Retina (tissue), 1 donor: ENCODE measurements at places on chromosomes 16 and 17.

GRCh38 chr16:57977418-57978069, 6.6 kb upstream of the CNGB1 start:
- no peak for DNase-seq

GRCh38 chr17:34609210-34609609, 29.8 kb downstream of the TMEM132E start:
- DNase-seq, result no peak

DNA sequence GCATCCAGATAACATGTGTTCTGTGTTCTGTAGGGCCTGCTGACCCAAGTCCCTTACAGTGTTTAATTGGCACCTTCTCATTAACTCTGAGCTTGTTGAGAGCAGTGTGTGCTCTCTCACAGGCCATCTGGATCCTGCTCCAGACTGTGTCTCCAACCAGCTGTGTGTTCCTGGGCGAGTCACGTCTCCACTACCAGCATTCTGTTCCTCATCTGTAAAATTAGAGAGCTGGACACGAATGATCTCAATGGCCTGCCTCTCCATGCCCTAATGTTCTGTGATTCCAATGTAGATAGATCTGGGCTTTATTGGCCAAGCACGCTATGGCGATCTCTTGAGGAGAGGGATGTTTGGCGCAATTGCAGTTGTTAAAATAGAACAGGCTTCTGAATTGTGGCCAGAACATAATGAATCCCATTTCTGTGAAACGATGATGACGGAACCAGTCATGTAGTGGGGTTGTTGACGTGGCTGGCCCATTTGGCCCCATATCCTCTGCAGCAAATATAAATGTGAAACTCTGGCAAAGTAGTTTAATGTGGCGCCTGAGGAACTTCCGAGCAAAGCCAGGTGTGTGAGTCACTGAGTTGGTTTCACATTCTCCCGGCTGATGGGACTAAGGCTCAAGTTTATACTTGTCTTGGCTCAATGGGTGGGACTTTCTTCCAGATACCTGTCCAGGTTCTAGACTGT, 22.2 kb downstream of the TBX4 start:
- DNase-seq, result no peak

DNA sequence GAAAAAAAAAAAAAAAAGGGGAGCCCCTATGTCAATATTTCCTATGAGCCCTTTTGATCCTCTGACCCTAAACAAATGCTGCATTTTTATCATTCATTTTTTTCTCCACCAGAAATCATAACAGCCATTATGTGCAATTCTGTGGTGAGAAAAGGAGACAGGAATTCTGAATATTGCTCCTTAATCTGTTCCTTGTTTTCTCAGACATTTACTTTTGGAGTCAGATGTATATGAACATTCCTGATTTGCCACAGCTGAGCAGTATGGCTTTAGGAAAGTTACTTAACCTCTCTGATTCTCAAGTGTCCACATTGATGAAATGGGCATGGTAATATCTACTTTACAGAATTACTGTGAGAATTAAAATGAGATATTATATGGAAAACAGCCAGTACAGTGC, 144.4 kb downstream of the SKAP1 start:
- DNase-seq, result no peak

- peak; percentile 63 for DNase-seq
Measured at GRCh38 chr17:19238167-19238505, 970 bp downstream of the EPN2 start.

DNA sequence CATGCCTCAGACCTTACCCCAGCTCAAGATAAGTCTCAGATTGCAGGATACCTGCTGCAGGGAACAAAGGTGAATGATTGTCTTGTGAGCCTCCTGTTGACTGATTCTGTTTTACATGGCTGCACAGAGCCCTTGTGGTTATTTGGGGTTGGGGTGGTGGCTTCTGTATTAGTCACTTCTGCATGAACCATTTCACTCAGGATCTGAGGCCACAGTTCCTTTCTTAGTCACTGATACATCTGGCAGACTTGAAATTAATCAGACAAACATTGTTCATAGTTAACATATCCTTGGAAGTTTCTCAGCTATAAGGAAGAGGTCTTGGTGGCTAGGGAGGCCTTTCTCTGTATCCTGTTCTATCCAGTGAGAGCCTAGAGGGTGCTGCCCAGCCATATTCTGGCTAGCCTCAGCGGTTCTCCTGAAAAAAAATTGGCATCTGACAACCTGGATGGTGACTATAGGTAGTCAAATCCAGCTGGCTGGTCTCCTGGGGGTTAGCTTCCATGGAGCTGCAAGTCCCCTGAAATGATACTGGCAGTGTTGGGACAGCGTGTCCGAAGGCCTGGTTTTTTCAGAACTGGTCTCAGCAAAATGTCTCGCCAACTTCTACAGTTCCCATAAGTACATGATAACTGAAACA, 8.4 kb upstream of the PLK1 start:
- DNase-seq, result no peak

GRCh38 chr17:34997355-34997862, 17.1 kb downstream of the LIG3 start:
- DNase-seq, result no peak

- peak; percentile 66 for DNase-seq
Measured at GRCh38 chr17:82105882-82106687, 8.0 kb upstream of the FASN start.
